Substantia nigra (tissue), 51 donors: ENCODE measurements at places on chromosomes 4 and X.
A peak's percentile ranks its signal among the peaks of the same experiment; 100 is the strongest.

DNA sequence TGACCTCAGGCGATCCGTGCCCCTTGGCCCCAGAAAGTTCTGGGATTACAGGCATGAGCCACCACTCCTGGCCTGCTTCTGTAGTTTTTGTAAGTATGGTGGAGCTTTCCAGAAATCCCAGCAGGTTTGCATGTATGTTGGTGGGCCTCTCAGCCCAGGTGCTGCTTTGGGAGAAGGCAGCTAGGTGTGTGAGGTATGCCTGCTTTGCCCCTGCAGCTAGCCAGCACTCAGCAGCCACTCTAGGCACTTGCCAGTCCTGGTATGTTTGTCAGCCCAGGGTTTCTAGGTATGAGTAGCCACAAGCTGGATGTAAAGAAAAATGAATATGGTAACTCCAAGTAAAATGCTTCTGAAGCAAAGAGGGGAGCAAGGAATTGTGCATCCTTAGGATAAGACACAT, 8.9 kb downstream of the SNX25 start:
- no peak for DNase-seq

DNA sequence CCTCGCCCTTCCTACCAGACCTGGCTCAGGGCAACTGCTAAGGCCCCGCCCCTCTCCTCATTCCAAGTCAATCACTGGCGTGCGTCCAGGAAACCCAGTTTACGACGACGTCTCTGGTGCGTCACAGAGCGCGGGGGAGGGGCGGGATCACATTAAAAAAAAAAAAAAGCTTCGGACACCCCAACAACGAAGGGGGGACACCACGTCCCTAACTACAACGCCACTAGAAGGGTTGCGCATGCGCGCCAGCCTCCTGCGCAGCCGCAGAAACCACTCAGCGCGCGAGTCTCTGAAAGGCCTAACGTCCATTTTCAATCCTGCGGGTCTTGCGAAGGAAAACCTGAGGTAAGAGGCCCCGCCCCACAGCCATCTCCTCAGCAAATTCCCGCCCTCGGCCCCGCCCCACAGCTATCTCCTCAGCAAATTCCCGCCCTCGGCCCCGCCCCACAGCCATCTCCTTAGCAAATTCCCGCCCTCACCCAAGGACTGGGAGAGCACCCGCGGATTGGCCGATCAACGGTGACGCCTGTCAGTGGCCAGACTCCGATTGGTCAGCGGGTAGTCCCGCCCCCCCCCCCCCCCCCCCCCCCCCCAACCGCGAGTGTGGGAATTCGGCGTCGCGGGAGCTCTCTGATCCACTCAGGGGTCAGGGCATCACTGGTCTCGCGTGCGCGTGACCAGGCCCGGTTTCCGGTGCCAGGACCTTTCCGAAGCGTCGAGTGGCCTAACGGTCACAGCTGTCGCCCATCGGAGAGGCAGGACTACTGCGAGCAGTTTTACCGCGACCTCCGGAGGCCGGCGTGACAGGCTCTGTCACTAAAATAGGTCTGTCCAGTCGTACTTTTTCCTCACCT, at the start of gene SCML1:
Gene SCML1 (plus strand): TSS at position 638 of the 854 bp plus-strand sequence. CDS start 6,694 bp downstream, outside the sequence.
- DNase-seq: peak; percentile 97

DNA sequence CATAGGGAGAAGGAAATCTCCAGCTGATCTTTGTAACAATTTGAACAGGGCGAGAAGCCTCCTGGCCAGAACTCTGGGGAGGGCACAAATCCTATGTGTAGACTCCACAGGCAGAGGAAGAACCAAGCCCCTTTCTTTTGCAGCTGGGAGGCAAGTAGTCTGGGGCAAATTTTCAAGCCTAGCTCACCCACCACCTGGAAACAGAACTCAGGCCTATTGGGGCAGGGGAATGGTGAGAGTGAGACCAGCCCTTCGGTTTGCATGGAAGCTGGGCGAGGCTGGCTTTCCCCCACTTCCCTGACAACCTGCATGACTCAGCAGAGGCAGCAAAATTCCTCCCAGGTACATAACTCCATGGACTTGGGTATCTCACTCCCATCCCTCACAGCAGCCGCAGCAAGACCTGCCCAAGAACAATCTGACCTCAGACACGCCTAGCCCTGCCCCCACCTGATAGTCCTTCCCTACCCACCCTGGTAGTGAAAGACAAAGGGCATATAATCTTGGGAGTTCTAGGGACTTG, 138.2 kb downstream of the EMCN start:
- no peak for DNase-seq

DNA sequence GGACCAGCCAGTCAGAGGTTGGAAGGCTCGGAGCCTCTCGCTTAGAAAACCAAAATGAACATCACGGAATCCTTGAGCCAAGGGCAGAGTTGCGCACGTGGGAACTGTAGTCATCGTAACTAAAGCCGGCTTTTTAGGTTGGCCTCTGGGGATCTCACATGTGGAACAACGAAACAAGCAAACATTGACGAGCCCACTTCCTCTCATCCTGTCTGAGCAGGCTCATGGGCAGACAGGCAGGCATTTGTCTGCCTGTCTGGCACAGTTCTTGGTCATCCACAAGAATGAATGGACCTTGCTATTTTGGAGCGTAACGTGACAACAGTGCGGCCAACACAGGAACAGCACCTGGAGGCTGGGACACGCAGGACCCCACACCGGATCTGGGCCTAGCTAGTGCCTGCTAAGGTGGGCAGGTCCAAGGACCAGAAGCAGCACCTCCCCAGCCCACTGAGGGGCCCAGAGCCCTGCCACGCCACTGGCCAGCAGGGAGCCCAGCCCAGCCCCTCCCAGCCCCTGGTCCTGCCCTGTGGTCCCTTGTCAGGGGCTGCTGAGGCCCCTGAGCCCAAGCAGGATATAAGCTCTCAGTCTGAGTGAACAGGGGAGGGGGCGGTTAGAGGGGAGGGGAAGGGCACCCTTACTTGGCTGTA, 9.2 kb upstream of the TREX2 start:
- no peak for DNase-seq
